ENCODE measurements at places on chromosomes 16 and 17. TPM values are rescaled to one million over a fixed set of nuclear protein-coding genes. Genes with fewer than 3 reads are reported as not detected.

DNA sequence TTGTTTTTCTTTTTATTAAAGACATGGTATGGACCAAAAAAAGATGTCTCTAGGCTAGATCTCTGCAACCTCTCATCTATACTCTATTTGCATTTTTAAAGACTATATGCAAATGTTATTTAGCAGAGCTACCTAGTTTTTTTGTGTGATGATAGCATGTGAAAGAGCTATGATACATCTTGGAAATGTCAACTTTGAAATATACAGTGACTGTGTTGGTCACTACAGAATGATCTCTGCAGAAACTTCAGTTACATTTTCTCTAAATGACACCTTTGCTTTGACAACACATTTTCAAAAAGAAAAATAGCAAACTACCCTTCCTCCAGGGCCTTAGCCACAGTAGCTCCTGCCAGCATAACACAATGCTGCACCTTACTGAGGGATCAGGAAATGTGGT, 86.6 kb downstream of the PRKCB start:
- no peak for DNase-seq

GRCh38 chr16:90020838-90021382, 1.7 kb upstream of the DBNDD1 start:
- DNase-seq = no peak

DNA sequence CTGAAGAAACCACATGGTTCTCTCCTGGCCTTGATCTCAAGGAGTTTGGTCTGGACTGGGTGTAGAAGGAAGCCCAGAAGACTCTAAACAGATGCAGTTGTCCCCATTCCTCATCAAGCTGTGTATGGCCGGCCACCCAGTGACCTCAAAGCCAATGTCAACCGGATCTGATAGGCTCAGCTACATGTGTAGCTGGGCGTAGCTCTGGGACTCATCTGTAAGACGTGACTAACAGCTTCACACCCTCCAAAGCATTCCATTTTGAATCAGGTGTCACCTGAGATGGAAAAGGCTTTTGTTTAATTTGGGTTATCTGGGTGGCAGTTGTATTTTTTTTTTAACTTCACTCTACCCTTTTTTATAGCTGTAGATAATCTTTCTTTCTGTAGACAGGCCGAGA, 130.4 kb downstream of the ABCC12 start:
- no peak for DNase-seq

GRCh38 chr17:77096570-77097214, 44.1 kb upstream of the SEC14L1 start:
- DNase-seq = peak; percentile 33

DNA sequence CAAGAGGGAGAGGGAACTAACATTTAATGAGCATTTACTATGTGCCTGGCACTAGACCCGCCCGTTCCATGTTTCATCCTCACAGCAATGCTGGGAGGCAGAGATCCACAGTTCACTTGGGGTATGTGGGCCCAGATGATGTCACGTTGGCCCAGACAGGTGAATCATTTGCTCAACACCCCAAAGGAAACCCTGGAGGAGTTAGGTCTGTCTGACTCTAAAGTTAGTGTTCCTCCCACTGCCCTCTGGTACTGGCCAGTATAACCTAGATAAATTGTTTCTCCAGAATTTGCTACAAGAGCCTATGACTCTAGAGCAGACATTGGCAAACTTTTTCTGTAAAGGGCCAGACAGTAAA, 164.6 kb downstream of the VPS53 start:
- DNase-seq = no peak

DNA sequence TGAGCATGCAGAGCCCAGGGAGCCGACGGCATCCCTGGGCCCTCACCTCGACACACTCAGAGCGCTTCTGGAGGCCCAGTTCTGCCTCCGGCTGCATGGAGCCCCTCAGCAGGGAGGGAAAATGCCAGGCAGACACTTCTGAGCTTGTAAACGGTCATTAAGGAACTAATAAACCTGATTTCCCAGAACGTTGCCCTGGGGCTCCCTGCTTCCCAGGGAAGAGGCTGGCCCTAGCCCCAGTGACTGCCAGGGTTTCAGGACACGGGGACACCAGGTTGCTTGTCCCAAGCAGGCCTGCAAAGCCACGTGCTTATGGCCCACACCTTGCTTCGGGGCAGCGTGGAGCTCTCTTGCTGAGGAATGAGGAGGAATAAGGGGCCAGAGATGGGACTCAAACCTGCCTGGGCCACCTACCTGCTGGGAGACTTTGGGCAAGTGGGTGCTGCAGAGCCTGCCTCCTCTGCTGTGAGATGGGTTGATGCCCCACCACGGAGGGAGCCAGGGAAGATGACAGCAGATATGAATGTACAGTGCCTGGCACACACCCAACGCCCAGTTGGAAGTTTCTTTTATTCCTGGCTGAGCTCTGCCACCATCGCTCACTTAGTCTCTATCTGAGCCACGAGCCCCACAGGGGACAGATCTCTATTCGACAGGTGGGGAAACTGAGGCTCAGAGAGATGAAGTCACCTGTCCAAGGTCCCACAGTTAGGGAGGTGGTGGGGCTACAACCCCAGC, 5.4 kb downstream of the RHBDF2 start:
- DNase-seq = no peak

GRCh38 chr17:72405662-72406230, 284.9 kb downstream of the SOX9 start:
- no peak for DNase-seq

- no peak for DNase-seq
Measured at GRCh38 chr17:72687886-72688285, 404.6 kb downstream of the SLC39A11 start.

The ADAD2 gene
- total RNA-seq = not detected

The CLDN7 gene
- not detected for total RNA-seq

The TBC1D3I gene
- total RNA-seq = not detected

The HBA2 gene
- 102 TPM for total RNA-seq

The HS3ST6 gene
- not detected for total RNA-seq
